ENCODE measurements at places on chromosomes 4 and X.
A peak's percentile ranks its signal among the peaks of the same experiment; 100 is the strongest.

- DNase-seq: no peak
These were observed 10.5 kb upstream of the MGST2 start for GRCh38 chr4:139655116-139655515.

DNA sequence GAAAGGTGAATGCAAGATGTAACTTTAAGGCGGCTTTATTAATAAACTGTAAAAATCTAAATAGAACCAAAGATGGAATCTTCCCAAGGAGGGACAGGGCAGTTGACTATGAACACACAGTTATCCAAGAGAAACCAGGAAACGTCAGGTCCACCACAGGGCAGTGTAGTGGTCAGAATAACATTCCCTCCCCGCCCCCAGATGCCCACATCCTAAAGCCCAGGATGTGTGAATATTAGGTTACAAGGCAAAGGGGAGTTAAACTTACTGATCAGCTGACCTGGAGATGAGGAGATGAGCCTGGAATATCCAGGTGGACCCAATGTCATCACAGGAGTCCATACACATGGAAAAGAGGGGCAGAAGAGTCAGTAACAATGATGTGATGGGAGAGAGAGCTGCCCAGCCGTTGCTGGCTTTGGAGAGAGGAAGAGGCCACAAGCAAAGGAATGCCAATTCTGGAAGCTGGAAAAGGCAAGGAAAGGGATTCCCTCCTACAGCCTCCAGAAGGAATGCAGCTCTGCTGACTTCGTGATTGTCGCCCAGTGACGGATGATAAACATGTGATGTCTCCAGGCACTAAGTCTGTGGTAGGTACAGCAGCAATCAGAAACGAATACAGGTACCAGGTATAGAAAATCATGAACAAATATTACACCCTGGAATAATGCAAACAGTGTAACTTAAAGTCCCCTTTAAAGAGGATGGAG, 5.2 kb downstream of the SH3KBP1 start:
- no peak for DNase-seq

- peak; percentile 26 for DNase-seq
These were observed 9.9 kb downstream of the TMSB4X start for GRCh38 chrX:12984603-12985319.

DNA sequence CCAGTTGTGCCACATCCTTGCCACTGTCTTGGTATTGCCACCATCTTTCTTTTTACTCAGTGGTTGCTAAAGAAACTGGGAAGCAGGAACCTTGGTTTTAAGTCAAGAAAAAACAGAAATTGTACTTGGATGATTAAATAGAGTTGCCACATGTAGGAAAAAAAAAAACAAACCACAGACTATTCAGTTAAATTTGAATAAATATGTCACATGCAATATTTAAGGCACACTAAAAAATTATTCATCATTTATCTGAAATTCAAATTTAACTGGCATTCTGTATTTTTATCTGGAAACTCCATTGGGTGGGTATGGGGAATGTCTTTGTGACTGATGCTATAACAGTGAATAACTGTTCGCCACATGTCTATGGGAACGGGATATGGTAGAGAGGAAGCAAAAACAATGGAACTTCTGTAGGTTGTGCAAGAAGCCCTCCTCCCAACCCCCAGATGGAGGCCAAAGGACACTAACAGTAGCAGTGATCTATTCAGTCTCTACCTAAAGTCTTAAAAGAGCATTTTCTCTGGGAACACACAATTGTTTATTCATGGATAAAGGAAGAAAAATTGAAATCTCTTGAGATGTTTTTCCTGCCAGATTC, 57.0 kb upstream of the PLAC8 start:
- DNase-seq: no peak

- DNase-seq: no peak
These were observed 612.5 kb downstream of the ACTRT1 start for GRCh38 chrX:127439676-127440075.

DNA sequence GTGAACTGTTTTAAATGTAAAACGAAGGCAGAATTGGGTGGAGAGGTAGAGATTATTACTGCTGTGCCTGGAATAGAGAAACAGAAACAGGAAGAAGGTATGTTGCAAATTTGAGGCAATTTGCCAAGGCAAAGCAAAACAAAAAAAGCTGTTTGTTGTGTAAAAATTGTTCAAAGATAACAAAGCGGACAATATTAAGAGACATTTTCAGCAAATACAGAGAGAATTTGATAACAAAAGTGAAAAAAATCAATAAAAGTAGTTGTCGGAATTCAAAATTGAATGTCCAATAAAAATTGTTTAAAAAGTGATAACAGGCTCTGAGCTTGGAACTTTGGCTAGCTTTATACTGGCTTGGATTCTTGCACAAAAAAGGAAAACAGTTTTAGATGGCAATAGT, 14.4 kb upstream of the SMS start:
- no peak for DNase-seq

GRCh38 chr4:109418588-109418987, 15.0 kb upstream of the SEC24B start:
- no peak for DNase-seq

GRCh38 chr4:45663003-45663402, 460.9 kb downstream of the GABRG1 start:
- DNase-seq: no peak

- DNase-seq: no peak
These were observed 1.4 kb upstream of the MAGED1 start for GRCh38 chrX:51891821-51892551.
